ENCODE measurements at places on chromosomes 6 and 20. TPM values are rescaled to one million over a fixed set of nuclear protein-coding genes. Genes with fewer than 3 reads are reported as not detected.

DNA sequence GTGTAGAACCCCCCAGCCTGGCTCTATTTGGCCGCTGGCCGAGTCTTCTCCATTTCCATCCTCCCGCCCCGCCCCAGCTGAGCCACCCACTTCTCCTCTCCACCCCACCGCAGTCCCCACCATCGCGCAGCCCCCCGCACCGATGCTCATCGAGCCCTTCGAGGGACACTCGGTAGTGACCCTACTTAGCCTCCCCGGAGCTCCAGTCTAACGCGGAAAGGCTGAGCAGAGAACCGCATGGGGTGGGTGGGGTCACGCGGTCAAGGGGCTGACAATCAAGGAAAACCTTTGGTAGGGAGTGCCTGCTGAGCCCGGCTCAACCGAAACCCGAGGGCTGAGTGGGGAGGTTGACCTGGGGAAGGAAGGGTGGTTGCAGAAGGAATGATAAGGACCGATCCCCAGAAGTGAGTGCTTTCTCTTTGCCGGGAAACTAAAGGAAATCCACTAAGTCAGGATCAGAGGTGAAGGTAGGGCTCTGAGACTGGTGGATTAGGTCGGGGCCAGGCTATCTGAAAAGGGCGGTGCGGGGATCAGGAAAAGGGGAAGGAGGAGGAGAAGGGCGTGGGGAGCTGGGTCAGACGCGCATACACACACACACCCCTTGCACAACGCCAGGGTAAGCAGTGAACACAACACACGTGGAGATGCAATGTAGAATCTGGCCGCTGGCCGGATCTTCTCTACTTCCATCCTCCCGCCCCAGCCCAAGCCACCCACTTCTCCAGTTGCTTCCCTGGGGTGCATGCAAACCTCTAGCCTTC is 49.8 kb downstream of the CPXM1 start:
- DNase-seq: peak; percentile 83

DNA sequence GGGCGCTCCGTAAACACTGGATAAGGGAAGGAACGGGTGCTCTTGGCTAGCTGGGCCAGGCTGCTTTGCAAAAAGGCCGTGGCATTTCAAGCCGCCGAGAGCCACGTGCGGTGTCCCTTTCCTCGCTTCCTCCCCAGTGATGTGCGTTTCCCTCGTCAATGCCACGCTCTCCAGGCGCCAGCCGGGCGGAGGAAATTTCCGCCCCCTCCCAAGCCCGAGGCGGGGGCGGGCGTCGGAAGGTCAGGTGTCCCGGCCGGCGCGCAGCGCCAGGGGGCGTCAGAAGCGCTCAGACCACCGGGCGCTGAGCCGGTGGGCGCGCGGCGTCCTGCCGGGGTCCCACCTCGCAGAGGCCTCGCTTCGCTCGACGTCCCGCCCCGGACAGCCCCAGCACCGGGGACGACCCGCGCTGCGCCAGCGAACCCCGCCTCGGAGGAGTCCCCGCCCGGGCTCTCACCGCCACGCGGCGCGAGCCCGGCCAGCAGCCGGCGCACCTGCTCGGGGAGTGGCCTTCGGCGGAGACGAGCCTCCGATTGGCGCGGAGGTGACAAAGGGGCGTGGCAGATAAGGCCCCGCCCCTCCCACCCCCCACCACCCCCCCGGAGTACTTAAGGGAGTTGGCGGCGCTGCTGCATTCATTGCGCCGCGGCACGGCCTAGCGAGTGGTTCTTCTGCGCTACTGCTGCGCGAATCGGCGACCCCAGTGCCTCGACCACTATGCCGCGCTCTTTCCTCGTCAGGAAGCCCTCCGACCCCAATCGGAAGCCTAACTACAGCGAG is at the start of gene SNAI1:
TSS of gene SNAI1 (plus strand) at position 635 of the 777 bp plus-strand sequence. CDS start at position 715, 80 bp downstream.
- DNase-seq: peak; percentile 95

The FOXC1 gene
- total RNA-seq: 10.1 TPM

The PLCB4 gene
- total RNA-seq: 14.4 TPM

The FAM120B gene
- 21.4 TPM for total RNA-seq

The RAET1L gene
- not detected for total RNA-seq

GRCh38 chr6:127085181-127085580 is 33.3 kb upstream of the RSPO3 start:
- no peak for DNase-seq

DNA sequence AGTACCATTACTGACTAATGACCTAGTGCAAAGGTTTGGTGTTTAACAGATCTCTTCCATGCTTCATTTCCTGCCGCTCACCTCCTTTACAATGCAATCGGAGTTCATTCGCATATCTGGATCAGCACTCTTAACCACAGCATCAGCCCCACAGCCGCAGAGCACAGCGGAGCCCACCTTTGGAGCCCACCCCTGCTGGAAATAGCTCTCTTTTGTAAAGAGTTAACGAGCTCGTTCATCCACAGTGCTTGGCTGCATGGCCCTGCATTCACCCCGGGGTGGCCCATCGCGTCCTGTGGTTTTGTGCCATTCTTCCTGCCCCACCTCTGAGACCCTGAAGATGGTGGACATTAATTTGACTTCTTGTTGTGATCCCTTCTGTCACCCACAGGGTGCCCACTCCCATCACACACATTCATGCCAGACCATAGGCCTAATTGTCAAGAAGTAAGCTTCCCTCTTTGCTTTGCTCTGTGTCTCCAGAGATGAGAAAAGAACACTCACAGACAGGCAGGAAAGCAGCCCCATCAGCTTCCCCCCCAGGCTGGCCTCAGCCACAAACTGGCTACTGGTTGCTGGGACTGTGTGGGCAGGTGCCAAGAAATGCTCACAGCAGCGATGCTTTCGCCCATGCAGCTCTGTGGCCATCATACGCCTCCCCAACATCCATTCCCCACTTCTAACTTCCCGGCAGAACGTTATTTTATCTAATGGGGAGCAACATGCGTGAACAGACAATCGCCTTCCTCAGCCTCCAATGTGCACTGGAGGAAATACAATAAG is 167.0 kb downstream of the LRFN2 start:
- DNase-seq: peak; percentile 53

The FAM83C gene
- total RNA-seq: not detected

- no peak for DNase-seq
These were observed 212.8 kb downstream of the ZMYND8 start for GRCh38 chr20:47143657-47144056.

DNA sequence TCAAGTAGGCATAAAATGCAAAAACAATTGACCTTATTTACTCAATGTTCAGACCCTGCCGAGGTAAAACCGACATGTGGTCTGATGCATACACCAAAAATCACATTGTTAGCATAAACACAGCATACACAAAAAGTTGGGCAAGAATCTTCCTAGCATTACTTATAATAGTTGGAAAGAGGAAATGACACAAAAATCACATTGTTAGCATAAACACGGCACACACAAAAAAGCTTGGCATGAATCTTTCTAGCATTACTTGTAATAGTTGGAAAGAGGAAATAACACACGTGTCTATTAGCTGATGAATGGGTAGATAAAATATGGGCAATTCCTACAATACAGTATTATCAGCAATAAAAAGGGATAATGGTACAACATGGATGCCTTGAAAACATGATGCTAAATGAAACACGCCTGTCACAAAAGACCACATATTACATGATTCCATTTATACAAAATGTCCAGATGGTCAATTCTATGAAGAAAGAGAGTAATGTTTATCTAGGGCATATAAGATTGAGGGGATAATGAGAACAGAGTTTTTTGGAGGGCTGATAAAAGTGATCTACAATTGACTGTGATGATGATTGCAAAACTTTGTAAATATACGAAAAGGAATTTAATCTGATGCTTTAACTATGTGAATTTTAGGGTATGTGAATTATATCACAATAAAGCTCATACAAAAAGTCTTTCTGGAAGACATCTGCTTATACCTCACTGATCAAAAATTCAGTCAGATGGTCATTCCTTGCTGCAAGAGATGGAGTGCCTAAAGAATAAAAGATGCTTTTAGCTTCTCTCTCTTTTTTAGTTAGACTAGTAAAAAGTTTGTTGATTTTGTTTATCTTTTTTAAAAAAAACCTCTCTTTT is 1019.5 kb upstream of the CITED2 start:
- DNase-seq: no peak

- DNase-seq: no peak
These were observed 232.9 kb upstream of the SASH1 start for GRCh38 chr6:148109732-148110131.

- no peak for DNase-seq
These were observed 40.1 kb downstream of the CYP24A1 start for GRCh38 chr20:54133434-54134427.

DNA sequence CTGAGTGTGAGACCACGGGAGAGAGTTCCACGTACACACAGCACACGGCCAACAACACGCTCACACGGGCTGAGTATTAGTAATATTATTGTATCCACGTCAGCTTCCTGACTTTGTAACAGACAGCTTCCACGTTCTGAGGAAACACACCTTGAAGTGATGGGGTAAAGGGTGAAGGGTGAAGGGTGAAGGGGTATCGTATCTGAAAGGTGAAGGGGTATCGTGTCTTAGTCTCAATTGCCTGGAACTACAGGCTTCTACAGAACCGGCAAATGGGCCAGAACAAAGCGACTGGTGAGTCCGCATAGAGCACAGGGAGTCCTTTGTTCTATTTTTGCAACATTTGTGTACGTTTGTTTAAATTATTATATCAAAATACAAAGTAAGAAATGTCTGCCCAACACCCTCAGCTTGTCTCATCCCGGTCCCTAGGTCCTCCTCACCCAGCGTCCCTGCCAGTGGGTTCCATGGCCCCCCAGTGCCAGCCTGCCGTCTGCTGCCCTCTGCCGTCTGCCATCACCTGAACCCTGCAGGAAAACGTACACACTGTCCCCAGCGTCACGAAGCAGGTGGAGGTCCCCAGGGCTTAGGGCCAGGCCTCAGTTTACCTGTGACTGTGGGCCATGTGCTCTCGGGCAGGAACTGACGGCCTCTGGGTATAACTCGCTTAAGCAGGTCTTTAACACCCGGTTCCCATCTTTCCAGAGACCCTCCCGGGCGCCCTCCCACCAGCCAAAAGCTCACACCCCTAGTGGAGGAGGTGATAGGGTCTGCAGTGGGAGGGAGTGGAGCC is 4.4 kb upstream of the HELZ2 start:
- DNase-seq: no peak

DNA sequence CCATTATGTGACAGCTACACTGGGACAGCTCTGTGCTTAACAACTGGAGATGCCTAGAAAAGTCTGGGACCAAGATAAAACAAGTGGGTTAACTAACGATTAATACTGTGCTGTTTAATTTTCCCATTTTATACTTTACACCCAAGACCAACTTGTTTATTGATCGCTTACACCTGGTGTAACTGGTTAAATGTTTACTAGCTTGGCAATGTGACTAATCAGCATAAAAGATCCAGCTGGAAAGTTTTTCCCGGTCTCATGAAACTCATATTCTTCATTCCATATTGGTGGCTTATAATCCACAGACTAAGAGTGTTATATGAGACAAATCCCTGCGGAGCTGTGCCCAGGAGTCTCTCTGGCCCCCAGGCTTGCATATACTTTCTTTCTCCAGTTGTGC is 101.7 kb upstream of the GJE1 start:
- no peak for DNase-seq

DNA sequence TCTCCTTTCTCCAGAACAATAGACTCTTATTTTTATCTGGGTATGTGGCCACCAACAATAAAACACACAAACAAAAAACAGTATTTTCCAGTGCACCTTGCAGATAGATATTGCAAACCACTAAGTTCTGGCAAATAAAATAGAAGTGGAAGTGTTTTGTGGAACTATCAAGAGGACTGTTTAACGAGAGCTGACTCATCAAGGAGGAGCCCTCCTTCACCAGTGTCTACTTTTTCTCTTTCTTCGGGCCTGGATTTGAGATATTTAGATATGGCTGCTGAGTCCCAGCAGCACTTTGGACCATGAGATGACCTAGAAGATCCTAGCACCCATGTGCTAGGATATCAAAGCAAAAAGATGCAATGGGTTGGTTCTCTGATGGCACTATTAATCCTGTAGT is 154.7 kb downstream of the AIG1 start:
- no peak for DNase-seq

GRCh38 chr6:113049190-113049589 is 702.1 kb downstream of the RFPL4B start:
- no peak for DNase-seq

- DNase-seq: no peak
These were observed 182.0 kb downstream of the PHF3 start for GRCh38 chr6:63817492-63818050.

- no peak for DNase-seq
These were observed 183.2 kb downstream of the EYA4 start for GRCh38 chr6:133424359-133424758.

DNA sequence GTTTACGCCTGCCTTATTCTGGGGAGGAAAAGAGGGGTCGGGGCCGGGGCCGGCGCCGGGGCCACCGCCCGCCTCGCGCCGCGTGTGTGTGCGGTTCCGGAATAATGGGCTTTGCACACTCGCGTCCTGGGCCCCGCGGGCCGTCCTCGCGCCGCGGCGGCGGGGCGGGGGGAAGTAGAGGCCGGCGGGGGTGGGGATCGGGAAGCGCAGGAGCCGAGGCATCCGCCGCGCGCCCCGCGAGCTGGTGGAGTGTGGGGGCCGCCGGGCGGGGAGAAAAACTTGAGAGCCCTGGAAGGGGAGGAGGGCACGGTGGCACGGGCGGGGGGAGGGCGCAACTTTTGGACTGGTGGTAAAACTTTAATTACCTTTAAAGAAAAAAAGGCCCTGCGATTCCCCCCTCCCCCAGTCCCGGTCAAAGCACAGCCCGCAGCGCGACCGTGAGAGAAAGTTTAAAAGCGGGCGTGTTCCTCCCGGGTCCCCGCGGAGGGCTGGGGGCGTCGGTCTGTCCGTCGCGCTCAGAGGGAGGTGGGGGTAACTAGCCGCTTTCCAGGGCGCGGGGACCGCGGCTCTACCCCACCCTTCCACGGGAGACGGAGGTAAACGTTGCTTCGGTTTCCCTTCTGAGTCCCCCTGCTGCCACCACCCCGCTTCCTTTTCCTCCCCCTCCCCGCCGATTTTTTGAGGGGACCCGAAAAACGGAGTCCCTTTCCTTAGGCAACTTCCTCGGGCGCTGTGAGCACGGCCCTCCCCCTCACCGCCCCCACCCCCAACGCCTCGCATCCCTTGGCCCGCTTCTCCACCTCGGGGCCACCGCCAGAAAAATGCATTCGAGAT is 1.9 kb downstream of the L3MBTL3 start:
- peak; percentile 68 for DNase-seq

The SAMD3 gene
- total RNA-seq: 43.4 TPM

DNA sequence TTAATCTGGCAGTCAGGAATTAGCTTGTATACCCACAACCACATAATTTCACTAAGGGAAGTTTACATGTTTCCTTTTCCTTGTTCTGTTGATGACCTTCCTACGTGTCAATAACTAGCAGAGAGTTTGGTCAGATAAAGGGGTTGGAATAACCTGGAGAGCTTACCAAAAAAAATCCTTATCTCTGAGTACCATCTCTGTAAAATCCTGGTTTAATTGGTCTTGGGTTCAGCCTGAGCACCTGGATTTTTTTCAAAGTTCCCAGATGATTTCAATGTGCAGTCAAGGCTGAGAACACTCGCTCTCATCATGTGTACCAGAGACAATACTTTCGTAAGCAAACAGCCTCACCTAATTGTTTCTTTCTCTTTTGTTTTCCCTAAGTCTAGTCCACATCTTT is 483.8 kb upstream of the FLRT3 start:
- DNase-seq: no peak

The TTBK1 gene
- 0.61 TPM for total RNA-seq

The PPP1R3G gene
- not detected for total RNA-seq

The BANF2 gene
- total RNA-seq: not detected

Measured in endodermal cell (in vitro differentiated cells).